ENCODE measurements at places on chromosomes 2 and 18. TPM values are rescaled to one million over a fixed set of nuclear protein-coding genes. Genes with fewer than 3 reads are reported as not detected.
A peak's percentile ranks its signal among the peaks of the same experiment; 100 is the strongest.

DNA sequence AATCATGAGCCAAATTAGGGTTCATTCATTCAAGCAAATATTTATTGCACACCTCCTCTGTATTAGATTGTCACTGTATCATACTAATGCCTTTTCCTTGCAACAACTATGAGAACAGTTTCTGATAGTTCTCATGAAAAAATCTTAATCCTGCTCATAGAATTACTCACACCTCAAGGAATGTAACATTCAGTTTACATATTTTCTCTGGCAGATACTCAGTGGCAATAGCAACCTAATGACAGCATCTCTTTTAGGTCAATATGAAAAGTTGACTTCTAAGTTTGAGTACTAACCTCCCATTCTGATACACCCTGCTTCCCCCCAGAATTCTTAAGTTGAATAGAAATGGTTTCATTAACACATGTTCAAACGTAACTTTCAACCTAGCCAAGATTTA lies 132.0 kb downstream of the VWC2L start:
- DNase-seq: no peak

GRCh38 chr2:22930781-22931180 lies 454.2 kb upstream of the KLHL29 start:
- DNase-seq: no peak

- no peak for DNase-seq
Measured at GRCh38 chr2:119460076-119460475, 28.4 kb downstream of the TMEM37 start.

- DNase-seq: no peak
Measured at GRCh38 chr2:83565181-83565580, 893.9 kb downstream of the SUCLG1 start.

GRCh38 chr2:114192362-114192761 lies 250.1 kb upstream of the DPP10 start:
- DNase-seq: no peak

GRCh38 chr18:76850112-76850511 lies 27.8 kb downstream of the ZNF236 start:
- no peak for DNase-seq

- DNase-seq: no peak
Measured at GRCh38 chr2:114468343-114468742, 25.9 kb downstream of the DPP10 start.

Gene MRPL44
- 68.2 TPM for total RNA-seq

GRCh38 chr18:24656050-24656449 lies 195.6 kb downstream of the HRH4 start:
- no peak for DNase-seq

GRCh38 chr2:1366546-1367134 lies 46.6 kb upstream of the TPO start:
- no peak for DNase-seq

GRCh38 chr18:57785751-57786437 lies 17.2 kb downstream of the ATP8B1 start:
- DNase-seq: no peak

Gene DNAJC10
- total RNA-seq: 96.9 TPM

Gene LTBP1
- 34.1 TPM for total RNA-seq

GRCh38 chr2:169828141-169828811 lies 1.0 kb downstream of the UBR3 start:
- DNase-seq: peak; percentile 27

GRCh38 chr2:145503511-145503910 lies 983.6 kb upstream of the ZEB2 start:
- no peak for DNase-seq

Gene SCYGR4
- not detected for total RNA-seq

Gene CCDC178
- total RNA-seq: 0.17 TPM

DNA sequence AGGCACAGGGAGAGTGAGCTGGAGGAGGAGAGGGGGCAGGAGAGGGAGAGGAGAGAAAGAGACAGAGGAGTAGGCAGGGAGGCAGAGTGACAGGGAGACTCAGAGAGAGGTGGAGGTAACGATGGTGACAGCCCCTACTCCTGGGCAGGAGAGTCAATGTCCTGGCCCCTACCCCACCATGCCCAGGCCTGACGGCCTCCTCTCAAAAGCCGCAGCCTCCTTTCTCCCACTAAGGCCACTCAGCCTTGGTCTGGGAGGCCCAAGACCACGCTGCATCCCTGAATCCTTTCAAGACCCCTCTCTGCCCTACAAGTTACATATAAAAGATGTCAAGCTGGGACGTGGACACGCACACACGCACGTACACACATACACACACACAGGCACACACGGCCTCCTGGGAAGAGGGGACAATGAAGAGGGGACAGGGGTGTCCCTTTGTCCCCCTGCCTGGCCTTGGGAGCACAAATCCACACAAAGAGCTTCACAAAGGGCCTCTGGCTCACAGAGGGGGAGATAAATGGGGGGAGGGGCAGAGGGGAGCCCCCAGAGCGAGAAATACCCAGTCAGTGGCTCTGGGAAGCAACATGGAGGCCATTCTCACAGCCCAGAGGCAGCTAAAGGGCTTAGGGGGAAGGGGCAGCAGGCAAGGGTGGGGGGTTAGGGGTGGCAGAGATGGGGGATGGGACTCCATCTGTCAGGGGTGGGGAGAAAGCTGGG lies 19.5 kb upstream of the TNS1 start:
- no peak for DNase-seq

Gene GBX2
- 1.3 TPM for total RNA-seq

GRCh38 chr2:233455006-233455405 lies 100.7 kb downstream of the DGKD start:
- no peak for DNase-seq

Gene CACNB4
- 9.8 TPM for total RNA-seq

DNA sequence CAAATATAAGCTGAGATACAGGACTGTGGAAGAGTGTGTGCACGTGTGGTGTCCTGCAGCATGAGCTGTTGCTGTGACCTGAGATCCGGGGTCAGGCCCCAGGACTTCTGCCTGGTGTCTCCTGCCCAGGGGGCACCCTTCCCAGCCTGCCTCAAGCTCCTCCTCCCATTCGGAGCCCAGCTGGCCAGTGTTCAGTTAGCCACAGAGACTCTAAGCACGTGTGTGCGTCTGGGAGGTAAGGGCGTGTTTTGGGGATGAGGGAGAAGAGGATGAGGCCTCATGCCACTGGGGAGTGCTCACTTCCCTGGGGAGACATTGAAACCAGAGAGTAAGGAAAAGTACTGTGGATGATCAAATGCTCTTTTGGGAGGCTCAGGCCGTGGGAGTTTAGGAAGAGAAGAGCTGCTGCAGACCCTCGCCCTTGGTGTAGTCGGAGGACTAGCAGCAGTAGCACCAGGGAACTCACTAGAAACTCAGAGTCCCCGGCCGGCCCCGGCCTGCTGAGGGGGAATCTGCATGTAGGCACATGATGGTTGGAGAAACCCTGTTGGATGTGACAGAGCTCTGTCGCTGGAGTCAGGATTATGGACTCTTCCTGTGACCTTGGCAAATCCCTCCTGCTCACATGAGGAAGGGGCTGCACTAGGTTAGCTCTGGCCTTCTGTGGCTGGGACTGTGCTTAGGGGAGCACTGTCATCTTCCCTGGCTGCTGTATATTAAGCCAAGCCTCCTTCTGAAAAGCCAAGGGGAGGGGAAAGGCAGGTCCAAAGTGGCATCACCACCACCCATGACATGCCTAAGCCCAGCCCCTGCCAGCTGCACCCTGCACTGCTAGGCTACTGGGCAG lies 231.1 kb downstream of the DYSF start:
- no peak for DNase-seq

Gene FNDC4
- 13.7 TPM for total RNA-seq

Gene CAPN14
- total RNA-seq: 0.54 TPM

DNA sequence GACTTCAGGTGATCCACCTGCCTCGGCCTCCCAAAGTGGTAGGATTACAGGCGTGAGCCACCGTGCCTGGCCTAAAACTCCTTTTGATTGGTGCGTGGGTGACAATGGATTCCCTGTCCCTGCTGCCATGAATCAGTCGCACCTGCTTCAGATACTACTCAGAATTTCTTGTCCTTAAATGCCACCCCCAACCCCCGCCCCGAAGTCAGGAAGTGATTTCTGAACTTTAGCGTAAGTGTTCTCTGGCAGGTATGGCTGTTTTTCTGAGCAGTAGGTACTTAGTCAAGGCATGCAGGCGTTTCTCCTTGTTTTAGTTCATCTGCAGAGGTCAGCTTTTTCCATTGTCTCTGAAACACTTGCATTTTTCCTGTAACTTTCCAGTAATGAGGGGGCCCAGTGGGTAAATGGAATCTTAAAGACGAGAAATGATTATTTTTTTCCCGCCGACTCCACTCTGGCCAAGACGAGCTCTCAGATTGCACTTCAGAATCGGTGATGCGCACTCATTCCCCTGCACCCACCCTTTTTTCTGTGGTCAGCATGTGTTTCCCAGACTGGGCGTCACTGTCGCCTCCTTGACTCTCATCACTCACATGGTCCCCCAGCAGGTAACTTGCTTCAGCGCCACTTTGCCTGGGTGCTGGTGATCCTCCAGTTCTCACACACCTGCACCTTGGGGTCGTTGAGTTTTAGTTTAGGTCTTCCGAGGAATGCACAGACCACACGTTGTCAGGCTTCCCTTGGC lies 179.7 kb downstream of the GBX2 start:
- DNase-seq: no peak

DNA sequence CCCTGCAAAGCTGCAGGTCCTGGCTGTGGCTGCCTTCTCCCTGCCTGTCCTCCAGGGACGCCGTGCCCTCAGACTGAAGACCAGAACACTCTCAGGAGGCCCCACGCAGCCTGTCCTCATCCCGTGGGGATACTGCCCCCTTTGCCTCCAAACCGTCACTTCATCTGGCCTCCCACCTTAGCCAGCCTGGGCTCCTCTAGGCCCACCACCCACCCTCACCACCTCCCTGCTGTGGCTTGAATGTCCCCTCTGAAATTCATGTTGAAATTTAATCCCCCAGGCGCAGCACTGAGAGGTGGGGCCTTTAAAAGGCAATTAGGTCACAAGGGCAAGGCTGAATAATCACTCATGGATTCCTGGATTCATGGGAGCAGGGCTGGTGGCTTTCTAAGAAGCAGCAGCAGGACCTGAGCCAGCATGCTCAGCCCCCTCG lies 198.2 kb downstream of the SEPTIN10 start:
- DNase-seq: peak; percentile 27

Gene SH2D6
- total RNA-seq: not detected

DNA sequence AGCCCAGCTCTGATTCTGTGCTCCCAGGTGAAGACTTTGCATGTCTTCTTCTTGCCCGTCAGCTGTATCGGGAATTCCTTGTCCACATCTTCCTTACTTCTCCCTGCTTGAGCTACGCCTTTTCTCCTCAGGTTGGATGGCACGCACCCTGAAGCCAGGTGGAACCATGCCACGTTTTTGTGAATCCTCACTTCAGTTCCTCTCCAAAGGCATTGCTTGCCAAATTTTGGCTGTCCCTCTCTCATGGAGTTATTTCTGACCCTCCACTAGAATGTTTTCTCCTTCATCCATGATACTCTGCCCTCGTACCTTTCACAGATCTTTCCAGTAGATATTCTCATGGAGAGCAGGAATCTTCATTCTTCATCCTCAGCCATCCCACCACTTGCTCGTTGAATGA lies 20.2 kb downstream of the ZCCHC2 start:
- DNase-seq: no peak

- DNase-seq: peak; percentile 58
Measured at GRCh38 chr2:240714747-240715725, 23.4 kb downstream of the AQP12A start.

DNA sequence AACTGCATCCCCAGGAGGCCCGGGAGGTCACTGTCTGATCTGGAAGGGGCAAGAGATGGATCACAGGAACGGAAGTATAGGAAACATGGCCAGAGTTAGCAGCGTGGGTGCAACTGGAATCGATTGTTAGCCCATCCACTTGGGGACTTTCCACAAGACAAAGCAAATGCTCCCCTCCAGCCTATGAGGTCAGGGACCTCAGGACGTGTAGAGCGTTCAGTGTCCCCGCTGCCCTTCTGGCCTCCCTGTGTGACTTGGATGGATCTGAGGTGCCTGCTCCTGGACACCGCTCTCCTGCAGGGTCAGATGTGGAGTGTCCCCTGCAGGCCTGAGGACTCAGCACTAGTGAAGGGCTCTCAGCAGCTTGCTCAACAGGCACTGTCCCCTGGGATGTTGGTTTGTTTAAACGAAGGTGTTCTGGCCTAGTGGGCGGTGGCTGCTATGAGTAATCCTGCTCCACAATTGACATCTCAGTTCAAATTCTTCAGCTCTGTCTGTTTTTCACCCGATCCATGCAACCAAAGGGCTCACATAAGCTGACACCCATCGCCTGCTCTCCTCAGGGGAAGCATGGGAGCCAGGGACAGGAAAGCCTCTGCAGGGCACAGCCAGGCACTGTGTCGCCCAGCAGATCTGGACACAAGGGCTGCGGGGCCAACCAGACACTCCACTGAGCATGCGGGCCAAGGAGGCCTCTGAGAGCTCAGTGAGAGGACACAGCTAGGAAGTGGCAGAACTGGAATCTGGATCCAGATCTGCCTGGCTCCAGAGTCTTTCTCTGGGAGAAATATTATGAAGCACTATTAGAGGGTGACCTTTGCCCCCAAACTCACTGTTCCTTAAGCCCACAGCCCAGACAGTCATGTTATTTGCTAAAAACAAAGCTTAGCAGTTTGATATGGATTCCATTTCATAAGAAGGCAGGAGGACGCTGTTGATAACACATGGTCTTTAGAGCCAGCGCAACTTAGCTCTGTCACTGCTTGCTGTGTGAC lies 78.5 kb downstream of the RHOB start:
- DNase-seq: no peak

DNA sequence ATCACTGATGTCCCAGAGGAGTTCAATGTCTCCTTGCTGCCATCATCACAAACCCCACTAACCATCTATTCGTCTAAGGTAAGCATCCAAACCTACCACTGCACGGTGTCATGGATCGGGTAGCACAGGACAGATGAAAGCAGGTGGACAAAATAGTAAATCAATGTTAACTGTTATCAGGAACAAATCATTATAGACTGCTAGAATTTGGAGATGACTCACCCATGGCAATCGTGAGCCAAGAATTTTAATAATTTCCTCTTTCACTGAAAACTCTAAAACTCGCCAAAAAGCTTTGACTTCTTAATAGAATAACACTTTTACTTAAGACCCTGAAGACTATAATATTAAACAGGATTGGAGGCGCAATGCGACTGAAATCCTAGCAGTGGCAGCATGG lies 33.7 kb upstream of the BZW1 start:
- DNase-seq: no peak

DNA sequence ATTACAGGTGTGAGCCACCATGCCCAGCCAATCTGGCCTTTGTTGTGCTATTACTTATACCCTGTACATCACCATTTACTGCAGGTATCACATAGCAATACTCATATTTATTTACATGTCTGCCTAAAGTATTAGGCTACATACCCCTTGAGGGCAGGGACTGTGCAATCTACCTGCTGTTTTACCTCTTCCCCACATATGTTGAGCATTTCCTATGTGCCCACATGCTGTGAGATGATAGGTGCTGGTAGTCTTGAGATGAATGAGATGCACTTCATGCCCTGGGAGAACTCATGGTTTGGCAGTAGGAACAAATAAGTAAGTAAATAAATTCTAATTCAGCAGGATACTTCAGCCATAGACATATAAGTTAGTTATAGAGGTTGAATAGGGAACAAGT lies 59.2 kb downstream of the TTC39C start:
- no peak for DNase-seq

GRCh38 chr18:37341473-37342086 lies 224.0 kb downstream of the CELF4 start:
- DNase-seq: no peak
